ENCODE measurements at places on chromosomes 6 and 20.

DNA sequence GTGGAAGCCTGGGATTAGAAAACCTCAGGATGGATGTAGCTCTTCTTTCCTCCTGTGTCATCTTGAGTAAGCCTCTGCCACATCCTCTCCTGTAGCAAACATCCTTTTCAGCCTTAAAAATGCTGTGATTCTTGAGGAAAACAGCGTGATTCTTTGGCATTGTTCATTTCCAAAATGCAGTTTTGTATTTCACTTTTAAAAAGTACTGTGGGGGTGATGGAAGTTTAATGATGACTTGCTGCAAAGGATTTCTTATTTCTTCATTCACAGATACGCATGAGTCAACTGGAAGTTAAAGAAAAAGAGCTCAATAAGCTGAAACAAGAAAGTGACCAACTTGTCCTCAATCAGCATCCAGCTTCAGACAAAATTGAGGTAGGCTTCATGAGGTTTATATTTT is 23.9 kb upstream of the SNRNP48 start:
- no peak for DNase-seq

DNA sequence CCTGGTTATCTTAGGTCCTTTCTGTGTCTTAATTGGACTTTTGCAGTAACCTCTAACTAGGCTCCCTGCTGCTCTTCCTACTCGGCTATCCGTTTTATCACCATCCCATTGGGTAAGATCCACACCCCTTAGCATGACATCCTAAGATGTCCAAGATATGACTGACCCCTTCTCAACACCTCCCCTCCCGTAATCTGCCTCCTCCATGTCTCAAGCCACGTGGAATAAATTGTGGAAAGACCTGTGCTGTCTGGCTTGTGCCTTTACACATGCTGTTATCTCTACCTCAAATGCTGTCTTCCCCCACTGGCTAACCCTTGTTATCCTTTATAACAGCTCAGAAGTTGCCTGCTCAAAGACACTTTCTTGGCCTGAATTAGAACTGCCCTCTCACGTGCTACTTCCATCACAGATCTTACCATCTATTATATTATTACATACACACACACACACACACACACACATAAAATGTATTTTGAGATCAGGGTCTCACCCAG is 26.5 kb downstream of the EIF2S2 start:
- DNase-seq: no peak

DNA sequence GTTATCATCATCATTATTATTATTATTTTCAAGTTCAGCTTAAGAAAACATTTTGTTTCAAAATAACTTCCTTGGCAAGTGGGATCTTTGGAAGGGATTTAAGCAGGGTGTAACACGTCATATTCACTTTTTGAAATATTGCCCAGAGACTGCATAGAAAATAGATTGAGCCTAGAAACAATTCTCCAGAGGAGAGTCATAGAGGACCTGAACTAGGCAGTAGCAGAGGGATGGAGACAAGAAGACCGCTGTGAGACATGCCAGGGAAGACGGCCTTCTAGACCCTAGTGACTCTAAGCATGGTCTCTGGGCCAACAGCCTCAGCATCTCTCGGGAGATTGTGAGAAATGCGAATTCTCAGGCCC is 55.5 kb downstream of the EDN1 start:
- no peak for DNase-seq

DNA sequence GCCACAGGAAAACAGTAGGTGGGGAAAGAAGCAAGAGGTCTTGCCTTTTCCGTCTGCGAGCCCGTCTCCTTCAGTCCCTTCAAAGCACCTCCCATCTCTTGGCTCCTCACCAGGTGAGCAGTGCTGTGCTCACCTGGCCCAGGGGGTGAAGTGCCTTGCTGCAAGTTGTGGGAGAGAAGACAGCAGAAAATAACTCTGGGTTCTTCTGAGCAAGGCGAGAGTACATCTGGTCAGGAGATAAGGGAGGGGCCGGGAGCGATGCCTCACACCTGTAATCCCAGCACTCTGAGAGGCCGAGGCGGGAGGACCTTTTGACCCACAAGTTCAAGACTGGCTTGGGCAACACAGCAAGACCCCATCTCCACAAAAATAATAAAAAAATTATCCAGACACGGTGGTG is 35.6 kb upstream of the TGM3 start:
- no peak for DNase-seq

DNA sequence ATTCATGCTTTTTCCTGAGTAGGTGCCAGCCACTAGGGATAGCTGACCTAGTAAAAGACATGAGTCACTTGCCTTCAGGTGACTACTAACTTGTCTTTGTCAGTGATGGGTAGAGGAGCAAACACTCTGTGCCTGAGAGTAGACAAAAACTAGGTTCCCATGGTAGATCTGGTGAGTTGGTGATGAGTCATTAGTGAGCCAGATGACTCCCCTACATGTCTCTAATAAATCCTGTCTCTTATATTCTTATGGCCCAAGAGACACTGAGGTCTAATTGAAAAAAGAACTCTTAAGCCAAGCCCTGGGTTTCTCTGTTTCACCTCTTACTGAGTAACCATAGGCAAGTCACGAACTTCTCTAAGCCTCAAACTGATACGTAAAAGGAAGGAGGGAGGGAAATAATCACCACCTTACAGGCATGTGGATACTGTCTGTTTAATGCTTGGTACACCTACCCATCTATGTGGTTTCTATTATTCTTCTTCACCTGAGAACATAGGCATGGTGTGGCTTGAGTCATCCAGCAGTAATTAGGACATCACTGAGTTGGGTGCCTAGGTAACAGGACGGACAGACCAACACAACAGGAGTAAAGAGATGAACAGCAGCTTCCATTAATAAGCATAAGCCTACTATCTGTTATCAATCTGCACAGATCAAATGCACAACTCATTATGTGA is 20.3 kb downstream of the TTPAL start:
- no peak for DNase-seq

GRCh38 chr6:159056432-159056831 is 11.6 kb upstream of the TAGAP start:
- no peak for DNase-seq

GRCh38 chr20:19096843-19097242 is 115.6 kb upstream of the SLC24A3 start:
- no peak for DNase-seq

- no peak for DNase-seq
Measured at GRCh38 chr6:31794866-31795615, 511 bp downstream of the VARS1 start.

DNA sequence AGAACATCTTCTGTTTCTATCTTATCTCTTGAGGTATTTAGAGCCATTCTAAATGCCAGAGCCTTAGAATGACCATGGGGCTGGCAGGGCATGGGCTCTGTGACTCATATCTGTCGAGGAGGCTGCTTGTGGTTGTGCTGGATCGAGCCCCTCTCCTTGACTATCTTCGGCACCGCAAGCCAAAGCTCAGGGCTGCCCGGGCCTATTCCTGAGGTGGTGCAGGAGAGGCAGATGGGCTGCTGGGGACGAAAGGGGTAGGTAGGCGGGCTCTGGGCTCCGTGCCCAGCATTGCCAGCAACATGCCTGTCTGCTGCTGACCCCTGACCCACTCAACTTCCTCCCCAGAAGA is 89.9 kb downstream of the NOL4L start:
- no peak for DNase-seq

DNA sequence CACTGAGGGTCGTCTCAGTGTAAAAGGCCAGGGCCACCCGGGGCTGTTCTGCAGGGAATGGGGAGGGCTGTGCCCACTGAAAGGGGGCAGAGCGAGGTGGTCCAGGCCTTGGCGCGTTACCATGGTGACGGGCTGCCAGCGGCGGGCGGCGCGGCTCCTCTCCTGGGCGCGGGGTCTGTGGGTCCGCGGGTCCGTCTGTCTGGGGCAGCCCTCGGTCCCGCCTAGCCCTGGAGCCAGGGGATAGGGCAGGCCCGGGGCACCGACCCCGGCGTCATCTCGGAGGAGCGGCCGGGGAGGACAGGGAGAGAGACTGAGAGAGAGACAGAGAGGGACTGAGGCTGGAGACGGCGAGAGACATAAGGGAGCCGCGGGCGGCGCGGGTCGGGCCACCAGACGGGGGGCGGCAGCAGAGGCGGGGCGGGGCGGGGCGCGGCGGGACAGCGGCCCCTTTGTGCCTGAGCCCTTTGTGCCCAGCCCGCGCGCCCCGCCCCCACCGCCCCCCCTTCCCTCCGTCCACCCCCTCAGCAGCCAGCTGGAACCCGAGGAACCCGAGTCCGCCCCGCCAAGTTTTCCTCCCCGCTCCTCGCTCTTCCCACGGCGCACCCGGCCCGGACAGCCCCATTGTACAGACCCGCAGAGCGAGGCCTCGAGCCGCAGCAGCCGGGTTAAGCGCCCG is at the start of gene KIAA1755:
Gene KIAA1755, minus strand, starts transcription at position 358 of the 676 bp plus-strand sequence. Its CDS starts 235 bp downstream, at position 123.
- no peak for DNase-seq

DNA sequence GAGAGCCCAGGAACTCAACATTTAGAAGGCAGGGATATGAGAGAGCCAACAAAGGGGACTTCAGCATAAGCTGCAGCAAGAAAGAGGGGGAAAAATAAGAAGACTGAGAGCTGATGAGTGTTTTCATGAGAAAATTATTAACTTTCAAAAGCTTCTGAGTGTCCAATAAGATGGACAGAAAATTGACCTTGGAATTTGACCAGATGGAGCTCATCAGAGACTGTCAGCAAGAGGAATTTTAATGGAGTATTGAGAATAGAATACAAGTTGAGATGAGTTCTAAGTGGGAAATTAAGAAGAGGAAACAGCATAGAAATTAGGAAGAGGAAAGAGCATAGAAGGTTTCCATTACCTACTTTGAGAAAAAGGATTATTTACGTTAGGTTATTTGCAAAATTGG is 428.2 kb downstream of the LMBRD1 start:
- DNase-seq: no peak

DNA sequence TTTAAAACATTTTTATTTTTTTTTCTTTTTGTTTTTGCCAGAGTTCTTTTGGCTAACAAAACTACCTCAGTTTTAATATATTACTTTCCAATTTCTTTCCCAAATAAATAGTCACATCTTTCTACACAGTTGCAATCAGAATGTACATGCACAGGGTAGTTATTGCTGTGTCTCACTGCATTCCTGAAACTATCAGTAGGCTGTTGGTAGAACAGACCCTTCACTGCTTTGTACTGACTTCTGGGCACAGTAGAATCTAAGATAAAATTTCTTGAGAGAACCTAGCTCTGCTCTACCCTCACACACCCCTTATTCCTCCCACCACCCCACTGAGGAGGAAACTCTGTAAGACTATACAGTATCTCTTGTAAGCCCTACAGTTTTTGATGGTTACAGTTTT is 19.9 kb downstream of the TPX2 start:
- no peak for DNase-seq

- DNase-seq: peak; percentile 88
Measured at GRCh38 chr6:116229287-116229913, 24.5 kb downstream of the TSPYL4 start.

DNA sequence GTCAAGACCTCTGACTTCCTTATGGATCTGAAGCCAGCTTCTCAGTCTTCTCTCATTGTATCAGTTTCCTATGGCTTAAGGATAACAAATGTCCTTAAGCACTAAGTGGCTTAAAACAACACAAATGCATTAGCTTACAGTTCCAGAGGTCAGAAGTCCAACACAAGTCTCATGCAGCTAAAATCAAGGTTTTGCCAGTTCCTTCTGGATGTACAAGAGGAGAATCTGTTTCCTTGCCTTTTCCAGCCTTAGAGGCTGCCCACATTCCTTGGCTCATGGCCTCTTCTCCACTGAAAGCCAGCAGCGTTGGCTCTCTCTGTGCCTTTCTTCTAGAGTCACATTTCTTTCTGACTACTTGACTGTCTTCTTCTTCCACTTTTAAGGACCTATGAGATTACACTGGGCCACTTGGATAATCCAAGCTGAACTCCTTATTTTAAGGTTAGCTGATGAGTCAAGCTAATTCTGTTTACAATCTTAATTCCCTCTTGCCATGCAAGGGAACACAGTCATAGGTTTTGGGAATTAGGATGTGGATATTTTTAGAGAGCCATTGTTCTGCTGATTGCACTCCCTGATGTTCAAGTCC is 179.0 kb downstream of the BCAS1 start:
- peak; percentile 11 for DNase-seq

DNA sequence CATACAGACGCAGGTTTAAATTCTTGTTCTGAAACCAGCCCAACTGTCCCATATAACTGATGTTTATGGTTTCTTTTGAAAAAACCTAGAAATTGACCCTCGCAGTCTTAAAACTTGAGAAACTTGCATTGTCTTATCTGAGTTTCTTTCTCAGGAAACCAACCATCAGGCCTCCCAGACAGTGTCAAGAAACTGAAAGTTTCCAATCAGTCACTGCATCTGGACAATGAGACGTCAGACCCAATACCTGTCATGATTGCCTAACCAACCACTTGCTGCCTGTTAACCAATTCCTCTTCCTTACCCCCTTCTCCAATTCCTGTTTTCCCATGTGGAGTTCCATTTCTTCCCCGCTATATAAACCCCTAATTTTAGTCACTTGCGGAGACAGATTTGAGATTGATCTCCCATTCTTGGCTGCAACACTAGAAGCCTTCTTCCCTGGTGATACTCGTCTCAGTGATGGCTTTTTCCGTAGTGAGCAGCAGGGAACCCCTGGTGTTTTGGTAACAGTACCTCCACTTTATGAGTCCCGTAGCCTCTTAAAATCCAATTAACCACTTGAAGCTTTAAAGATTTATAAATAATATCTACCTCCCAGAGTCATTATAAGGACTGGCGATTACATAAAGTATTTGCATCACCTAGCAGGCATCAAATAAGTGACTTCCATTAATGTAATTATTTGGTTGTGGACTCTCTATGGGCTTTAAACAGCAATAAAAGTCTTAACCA is 49.3 kb downstream of the GPR63 start:
- no peak for DNase-seq

DNA sequence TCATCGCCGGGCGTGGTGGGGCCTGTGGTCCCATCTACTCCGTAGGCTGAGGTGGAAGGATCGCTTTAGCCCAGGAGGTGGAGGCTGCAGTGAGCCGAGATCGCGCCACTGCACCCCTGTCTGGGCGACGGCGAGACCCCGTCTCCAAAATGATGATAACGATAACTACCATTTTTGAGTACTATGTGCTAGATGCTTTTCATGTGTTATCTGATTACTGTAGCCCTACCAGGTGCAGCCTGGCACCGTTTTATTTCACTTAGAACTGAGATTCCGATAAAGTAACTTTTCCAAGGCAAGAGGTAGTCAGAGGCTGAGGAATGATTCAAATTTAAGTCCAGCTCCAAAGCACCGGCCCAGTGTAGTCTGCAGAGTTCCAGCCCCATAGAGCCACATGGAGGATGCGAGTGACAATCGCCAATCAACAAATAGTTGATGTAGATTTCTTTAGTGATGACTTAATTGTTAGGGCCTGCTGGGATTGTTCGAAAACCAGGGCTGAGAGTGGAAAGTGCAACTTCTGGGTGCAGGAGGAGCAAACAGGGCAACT is 727 bp downstream of the ERMARD start:
- no peak for DNase-seq
